ENCODE measurements at places on chromosomes 2 and 18.

DNA sequence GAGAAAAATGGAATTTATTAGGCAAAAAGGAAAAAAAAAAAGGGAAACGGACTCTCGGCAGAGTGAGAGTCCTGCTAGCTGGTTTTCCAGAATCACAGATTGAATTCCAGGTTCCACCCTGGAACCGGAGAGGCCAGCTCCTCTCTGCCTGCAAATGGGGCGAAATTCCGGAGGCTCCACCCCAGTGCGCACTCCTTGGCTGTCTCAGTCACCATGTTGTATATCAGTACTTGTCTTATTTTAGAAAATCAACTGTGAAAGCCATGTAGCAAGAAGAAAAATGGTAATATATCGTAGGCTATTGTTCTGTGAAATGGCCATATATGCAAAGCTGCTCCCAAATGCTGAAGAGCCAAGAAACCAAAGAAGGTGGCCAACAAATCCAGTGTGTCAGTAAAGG is 49.4 kb downstream of the CYBRD1 start:
- no peak for DNase-seq

DNA sequence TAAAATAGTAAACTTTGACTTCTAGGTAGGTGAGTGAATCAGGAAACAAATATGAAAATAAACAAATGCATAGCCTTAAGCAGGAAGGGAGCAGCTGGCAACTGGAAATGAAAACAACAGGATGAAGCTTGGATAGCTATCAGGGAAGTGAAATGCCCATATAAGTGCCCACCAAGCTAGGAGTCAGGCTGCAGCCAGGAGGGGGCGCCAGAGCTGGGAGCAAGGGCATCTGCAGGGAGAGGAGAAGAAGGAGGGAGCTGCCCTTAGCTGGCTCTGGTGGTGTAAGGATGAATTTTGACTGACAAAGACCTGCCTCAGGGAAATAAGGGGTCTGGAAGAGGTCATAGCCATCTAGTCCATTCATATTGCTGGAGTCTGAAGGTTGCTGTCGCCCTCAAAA is 298.3 kb downstream of the TDRD15 start:
- no peak for DNase-seq

DNA sequence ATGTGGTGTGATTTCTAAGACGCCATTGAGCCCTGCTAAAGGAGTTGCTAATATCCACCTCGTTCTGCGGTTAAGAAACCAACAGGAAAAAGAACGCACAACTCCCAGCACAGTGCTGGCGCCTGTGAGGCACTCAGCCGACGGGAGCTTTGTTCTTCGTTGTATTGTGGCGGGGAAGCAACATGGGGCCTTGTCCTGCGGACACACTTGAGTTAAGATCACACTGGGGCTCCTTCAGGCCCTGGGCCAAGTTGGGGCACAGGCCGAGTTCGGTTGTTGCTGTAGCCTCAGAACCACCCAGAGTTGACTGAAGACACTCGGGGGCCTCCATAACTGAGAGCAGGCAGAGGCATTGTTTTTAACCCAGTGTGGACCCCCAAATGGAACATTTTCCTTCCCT is 30.6 kb upstream of the CD8A start:
- DNase-seq = no peak

- DNase-seq = no peak
These were observed 332.3 kb upstream of the FIGN start for GRCh38 chr2:164068063-164068462.

- DNase-seq = peak; percentile 48
These were observed 36.8 kb downstream of the CPS1 start for GRCh38 chr2:210593166-210593565.

DNA sequence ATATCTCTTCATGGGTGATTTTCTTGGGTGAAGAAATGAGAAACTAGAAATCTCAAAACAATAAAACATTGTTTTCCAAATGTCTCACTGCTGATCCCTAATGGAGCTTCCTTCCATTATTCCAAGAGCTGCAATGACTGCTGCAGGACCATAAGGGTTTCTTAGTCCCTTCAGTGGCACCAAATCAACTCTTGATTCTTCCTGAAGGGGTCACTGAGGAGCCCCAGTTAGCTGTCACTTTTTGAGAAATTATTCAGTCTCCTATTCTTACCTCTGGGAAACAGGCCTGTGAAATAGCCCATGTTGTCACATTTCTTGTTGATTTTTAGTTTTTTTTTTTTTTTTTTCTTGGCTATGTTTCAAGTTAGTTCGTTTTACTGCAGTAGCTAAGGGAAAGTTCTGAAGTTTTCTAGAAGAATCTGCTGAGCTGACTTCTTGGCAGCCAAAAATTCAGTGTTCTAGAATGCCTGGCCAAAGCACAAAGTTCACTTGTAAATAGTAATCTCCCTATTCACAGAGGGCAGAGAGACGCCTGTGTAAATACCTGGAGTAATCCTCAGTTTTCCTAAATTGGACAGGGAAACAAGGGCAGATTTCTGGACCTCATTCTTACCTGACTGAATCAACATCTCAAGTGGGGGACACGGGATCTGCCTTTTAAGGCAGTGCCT is 480.0 kb downstream of the RIT2 start:
- DNase-seq = no peak

DNA sequence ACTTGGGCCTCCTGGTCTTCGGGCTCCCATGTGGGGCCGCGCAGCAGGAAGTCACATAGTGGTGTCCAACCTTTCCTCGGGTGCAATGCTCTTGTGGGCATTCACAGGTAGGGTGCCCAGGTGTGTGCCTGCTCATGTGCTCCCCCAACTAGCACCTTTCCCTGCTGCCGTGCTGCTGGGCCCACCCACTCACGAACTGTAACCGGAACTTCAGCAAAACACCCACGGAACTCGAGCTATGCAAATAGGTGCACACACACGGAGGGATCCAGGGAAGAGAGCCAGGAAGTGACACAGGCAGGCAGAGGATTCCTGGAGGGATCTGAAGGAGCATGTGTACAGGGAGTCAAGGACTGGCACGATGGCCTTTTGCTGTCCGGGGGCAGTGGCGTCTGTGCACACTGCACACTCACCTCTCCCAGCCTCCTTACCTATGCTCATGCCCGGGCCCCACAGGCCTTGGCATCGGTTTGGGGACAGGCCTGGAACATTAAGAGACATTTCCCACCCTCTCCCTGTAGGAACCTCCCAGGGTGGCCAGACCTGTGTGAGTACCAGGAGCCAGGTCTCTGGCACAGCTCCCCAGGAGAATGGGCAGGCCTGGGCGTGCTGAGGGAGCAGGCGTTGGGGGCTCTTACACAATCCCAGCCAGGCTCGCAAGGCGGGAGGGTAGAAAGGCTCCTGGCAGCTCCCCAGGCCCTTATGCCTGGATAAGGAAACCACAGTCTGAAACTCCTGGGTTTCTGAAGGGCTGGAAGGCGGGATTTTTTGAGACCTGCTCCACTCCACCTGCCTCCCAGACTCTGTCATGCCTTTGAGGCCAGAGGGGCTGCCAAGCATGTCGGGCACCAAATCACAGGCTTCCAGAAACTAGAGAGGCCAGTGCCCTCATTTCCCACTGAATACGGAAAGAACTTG is 6.6 kb upstream of the PTMA start:
- peak; percentile 41 for DNase-seq

- DNase-seq = no peak
These were observed 184.2 kb upstream of the COL3A1 start for GRCh38 chr2:188789951-188790350.

DNA sequence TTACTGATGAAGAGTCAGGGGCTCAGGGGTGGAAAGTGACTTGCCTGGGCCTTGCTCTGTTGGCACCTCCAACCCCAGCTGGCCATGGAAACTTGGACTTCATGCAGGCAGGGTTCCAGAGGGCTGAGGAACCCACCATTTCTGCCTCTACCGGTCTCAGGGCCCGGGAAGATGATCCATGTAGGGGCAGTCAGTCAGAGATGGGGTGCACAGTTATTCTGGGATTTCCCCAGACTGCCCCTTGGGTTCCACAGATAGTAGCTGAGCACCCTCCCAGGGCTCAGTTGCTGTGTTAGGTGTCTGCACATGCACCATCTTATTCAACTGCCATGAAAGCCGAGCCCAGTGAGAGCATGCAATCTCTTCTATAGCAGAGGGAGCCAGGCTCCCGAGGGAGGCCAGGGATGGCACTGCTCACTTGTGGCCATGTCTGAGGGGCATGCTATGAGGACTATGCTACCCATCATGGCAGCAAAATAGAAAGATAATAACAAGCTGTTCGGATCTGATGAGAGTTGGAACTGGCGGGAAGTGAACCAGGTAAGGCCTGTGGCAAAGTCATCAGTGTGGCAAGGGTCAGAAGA is 37.3 kb downstream of the RHOB start:
- DNase-seq = no peak

GRCh38 chr2:181546086-181546485 is 88.9 kb downstream of the ITGA4 start:
- no peak for DNase-seq

DNA sequence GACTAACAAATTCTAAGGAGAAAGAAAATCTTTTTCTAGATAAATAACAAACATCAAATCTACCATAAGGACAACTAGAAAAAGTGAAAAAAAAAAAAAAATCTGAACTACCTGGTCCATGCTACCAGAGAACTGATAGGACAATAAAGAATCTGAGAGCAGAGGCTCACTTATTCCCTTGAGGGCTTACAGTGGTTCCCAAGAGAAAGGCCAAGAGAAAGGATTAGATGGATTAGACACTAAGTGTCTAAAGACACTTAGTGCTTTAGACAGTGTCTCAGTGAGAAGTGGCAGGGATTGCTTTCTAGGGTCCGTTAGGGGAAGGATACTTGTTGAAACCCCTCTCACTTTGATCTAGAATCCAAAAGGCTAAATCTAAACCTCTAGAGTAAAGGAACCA is 78.2 kb downstream of the COA5 start:
- no peak for DNase-seq

DNA sequence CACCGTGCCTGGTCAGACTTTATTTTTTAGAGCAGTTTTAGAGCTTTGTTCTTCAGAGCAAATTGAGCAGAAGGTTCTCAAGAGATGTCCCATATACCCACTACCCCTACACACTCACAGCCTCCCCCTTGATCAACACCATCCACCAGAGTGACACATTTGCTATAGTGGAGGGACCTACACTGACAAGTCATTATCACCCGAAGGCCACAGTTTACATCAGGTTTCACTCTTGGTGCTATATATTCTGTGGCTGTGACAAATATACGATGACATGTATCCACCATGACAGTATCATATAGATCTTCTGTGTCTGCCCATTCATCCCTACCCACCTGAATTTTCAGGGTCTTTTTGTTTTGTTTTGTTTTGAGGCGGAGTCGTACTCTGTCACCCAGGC is 15.4 kb upstream of the ATP6V1C2 start:
- DNase-seq = no peak

DNA sequence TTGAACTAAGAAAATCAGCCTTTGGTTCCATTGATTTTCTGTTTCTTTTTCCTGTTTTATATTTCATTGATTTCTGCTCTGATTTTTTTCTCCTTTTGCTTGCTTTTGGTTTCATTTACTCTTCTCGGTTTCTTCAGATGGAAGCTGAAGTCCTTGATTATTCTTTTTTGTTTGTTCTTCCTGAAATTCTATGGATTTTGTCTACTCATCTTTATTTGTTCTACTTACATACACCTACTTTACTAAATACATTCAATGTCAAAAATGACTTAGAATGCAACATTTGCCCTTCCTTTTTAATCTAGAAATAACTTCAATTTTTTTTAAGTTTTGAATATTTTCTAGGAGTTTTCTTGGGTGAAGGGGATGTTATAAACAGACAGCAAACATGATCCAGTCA is 612.5 kb downstream of the METTL4 start:
- no peak for DNase-seq

DNA sequence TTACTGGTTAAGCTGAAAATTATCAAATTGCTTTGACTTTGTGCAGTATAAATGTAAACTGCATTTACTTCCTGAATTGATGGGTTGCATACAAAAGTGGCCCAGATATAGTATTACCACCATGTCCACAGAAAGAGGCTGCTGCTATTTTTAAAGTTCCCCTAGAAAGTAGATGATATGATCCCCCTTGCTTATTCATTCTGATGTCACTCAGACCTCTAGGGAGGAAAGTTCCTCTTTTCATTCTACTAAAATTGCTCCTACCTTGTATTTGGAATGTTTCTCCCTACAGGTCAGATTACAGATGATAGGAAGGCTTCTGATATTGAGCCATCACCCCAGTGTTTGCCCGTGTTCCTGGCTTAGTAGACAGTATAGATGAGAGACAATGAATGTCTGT is 247.6 kb upstream of the TNP1 start:
- no peak for DNase-seq

DNA sequence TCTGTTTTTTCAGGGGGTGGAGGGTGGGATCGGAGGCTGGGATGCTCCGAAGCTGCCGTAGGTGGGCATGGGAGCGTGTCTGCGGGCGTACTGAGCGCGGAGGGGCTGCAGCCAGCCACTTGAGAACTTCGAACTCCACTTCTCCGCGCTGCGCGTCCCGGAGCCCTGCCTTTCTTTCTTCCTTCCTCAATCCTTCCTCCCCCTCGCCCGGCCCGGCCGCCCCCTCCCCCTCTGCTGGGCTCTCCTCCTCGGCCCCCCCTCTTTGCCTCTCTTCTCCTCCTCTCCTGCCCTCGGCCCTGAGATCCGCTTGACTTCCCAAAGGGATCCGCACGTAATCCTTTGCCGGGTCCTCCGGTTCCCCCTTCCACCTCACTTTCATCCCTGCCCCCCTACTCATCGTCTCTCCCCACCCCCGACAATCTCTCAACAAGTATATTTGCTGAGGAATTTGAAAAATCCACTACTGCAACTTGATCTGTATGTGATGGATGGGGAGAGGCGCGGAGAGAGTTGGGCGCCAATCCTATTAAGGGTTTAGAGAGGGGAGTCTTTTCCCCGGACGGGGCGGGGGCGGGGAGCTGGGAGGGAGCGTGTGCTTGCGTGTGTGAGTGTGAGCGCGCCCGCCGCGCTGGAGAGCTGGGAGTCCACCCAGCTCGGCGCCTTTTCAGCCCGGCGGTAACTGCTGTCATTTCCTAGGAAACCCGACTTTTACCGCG is 1.1 kb downstream of the GLI2 start:
- DNase-seq = peak; percentile 76

GRCh38 chr2:138881126-138881525 is 100.9 kb upstream of the NXPH2 start:
- no peak for DNase-seq

DNA sequence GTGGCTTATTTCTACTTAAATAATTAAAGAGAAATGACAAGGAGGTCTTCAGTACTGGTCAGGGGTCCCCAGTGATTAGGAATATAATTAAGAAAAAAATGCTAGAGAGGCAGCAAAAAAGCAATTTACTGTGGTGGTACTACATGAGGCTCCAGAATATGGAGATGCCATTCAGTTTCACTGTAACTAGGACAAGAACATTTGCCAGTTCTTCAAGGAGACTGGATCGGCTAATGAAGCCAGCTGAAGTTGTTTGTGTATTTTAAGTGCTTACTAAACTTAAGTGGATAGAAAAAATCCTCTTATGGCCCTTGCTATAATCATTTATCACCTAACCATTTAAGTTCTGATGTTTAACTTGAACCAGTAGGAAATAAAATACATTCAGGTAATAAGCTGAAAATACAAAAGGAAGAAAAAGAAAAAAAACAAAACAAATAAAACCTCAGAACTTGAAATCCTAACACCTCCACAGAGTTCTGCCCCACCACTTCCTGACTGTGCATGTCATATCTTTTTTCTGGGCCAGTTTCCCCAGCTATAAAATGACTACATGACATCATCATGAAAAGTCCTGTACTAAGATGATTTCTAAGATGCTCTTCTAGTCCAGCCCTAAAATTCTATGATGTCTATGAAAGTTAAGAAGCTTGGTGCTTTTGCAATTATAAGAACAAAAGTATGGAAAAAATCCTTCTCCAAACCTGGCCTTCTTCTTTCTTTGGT is 98.0 kb downstream of the TRABD2A start:
- no peak for DNase-seq

Measured in retinal pigment epithelial cell (primary cell).